Cardiac atrium fibroblast (primary cell): ENCODE measurements at places on chromosomes 7 and 10. TPM values are rescaled to one million over a fixed set of nuclear protein-coding genes. Genes with fewer than 3 reads are reported as not detected.

DLG5 gene
- 15.0 and 18.1 TPM in 2 replicates for total RNA-seq

ACTR3C gene
- not detected in 2 replicates for total RNA-seq

EPDR1 gene
- 18.4 and 27.7 TPM in 2 replicates for total RNA-seq

FXYD4 gene
- total RNA-seq, result not detected in 2 replicates

BTBD16 gene
- total RNA-seq, result not detected in 2 replicates

SEMA3C gene
- total RNA-seq, result 21.1 and 61.6 TPM in 2 replicates

RELN gene
- total RNA-seq, result under 0.01 and 0.18 TPM in 2 replicates

POLL gene
- 16.0 and 17.3 TPM in 2 replicates for total RNA-seq

SPDYE2B gene
- not detected in 2 replicates for total RNA-seq

VPS37D gene
- 2.8 and 3.6 TPM in 2 replicates for total RNA-seq

NPTX2 gene
- total RNA-seq, result 49.5 and 88.5 TPM in 2 replicates

MKI67 gene
- total RNA-seq, result 5.1 and 8.3 TPM in 2 replicates

ADGRA1 gene
- not detected in 2 replicates for total RNA-seq

SPDYE9 gene
- total RNA-seq, result not detected in 2 replicates

FKBP6 gene
- total RNA-seq, result not detected in 2 replicates

C7orf25 gene
- 14.4 and 18.8 TPM in 2 replicates for total RNA-seq

NEURL1 gene
- not detected in 2 replicates for total RNA-seq

CTAGE15 gene
- total RNA-seq, result not detected in 2 replicates

CHN2 gene
- 0.16 and 1.8 TPM in 2 replicates for total RNA-seq
